MCF 10A (cell line): ENCODE measurements at places on chromosomes 2 and 18. TPM values are rescaled to one million over a fixed set of nuclear protein-coding genes. Genes with fewer than 3 reads are reported as not detected.

DNA sequence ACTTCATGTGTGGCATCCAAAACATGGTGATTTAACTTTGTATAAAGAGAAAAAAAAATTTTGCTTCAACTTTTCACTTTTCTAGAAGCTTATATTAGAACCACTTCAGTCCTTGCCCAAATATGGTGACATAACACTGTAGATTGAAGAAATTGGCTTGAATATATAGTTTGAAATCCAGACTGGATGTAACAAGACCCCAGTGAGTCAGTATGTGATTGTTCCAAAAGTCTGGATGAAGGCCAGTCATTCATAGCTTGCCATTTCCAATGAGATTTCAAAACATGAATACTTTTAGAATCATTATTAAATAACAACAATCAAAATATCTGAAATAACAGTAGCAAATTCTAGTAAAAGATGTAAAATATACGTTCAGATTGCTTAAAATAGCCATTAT, 104.8 kb upstream of the FN1 start:
- no peak overlapping the region for H3K27ac ChIP-seq
- no peaks in the 10 kb centered on the region for H3K36me3 ChIP-seq
- no peaks in the 10 kb centered on the region for H3K4me1 ChIP-seq

DNA sequence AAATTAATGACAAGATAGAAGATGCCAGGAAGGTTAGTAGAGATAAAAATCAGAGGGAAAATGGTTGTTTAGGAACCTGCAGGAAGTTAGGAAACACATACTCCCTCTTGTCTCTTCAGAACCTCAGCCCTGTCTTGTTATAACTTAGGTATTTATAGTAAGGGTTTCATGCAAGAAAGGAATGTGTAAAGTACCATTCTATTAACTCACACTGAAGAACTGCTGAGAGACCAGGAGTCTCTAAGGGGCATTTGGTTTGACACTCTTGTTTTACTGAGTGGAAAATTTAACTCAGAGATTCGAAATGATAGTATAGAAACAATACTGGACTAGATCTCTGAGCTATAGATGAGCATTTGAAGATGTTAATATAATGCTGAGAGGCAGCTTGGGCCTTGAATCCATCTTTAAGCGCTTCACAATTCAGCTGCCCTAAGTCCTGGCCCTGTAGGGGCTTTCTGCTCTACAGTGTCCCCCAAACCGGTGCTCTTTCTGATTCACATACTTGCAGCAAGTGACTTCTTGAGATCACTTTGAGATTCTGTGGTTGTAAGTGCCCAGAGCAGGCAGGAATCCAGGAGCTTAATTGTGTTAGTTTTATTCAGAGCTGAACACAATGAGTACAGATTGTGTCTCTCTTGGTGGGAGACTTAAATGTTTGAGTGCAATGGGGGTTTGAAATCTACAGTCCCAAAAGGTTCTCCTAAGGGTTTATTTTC, 235.0 kb upstream of the RGPD4 start:
- no peak overlapping the region for H3K4me3 ChIP-seq
- no peaks in the 10 kb centered on the region for H3K36me3 ChIP-seq
- no peak overlapping the region for H3K27ac ChIP-seq
- no peak for DNase-seq

DNA sequence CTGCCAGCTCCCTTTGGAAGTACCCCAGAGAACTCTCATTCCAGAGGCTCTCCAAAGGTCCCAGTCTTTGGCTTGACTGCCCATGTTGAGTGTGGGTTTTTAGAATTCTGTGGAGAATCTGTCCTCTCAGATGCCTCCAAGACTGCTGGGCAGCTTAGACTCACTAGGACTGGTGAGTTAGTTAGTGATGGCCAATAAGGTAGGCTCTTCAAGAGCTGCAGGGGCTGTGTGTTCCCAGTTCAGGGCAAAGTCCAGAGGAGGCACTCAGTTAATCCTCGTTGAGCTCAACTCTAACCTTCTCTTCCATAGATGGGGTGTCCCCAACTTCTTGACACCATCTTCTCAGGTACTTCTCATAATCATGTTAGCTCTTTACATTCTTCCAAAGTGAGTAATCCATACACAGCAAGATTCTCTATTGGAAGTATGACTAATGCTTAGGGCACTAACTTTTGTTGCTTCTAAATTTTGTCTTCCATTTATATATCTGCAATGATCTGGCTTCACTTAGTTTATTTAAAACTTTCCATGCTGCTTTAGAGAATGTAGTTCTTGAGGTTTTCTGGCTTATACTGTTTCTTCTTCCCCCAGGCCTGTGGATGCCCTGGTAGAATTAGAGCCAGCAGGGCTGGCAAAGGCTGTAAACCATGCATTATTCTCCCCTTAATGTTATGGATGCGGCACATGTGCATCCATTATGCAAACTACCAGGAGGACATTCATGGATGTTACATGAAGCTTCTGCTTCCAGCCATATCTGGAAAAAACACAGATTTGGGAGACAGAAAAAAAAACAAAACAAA, 88.9 kb downstream of the POLE4 start:
- H3K4me3 ChIP-seq: no peak overlapping the region
- H3K4me1 ChIP-seq: no peaks in the 10 kb centered on the region
- peak; percentile 20 for DNase-seq

- H3K4me1 ChIP-seq: no peaks in the 10 kb centered on the region
- no peaks in the 10 kb centered on the region for H3K27me3 ChIP-seq
- H3K36me3 ChIP-seq: no peaks in the 10 kb centered on the region
- no peak overlapping the region for H3K4me3 ChIP-seq
- no peak for DNase-seq
- H3K27ac ChIP-seq: no peak overlapping the region
Observed at GRCh38 chr2:163481515-163481914, 254.3 kb downstream of the FIGN start.

- no peak overlapping the region for H3K4me3 ChIP-seq
- no peaks in the 10 kb centered on the region for H3K36me3 ChIP-seq
- no peaks in the 10 kb centered on the region for H3K4me1 ChIP-seq
Observed at GRCh38 chr2:143933946-143934569, 585.9 kb downstream of the ZEB2 start.

GRCh38 chr2:223649554-223650533, 47.7 kb upstream of the SCG2 start:
- no peak overlapping the region for H3K27ac ChIP-seq
- no peaks in the 10 kb centered on the region for H3K4me1 ChIP-seq
- no peaks in the 10 kb centered on the region for H3K36me3 ChIP-seq
- no peaks in the 10 kb centered on the region for H3K27me3 ChIP-seq

GRCh38 chr18:25097569-25098056, 254.4 kb downstream of the ZNF521 start:
- H3K27ac ChIP-seq: no peak overlapping the region
- no peaks in the 10 kb centered on the region for H3K27me3 ChIP-seq
- H3K36me3 ChIP-seq: no peaks in the 10 kb centered on the region
- H3K4me1 ChIP-seq: no peaks in the 10 kb centered on the region

DNA sequence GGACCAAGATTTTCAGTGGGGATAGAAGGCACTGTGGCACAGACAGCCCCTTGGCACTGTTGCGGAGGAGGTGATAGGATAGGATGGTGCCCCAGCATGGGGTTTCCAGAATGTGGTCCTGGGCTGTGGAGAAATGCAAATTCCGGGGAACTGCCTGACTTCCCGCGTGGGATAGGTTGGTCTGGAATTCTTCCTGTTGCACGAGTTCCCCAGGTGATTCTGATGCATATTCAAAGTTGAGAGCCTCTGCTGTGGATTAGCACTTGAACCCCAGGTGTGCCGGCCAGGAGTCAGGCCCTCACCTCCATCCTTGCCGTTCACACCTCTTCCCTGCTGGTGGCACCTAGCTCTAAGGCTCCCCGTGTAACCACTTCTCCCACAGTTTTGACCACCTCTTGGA, 15.5 kb downstream of the NCK2 start:
- peaks cover 10% of the 10 kb centered on the region for H3K36me3 ChIP-seq
- H3K27me3 ChIP-seq: no peaks in the 10 kb centered on the region
- no peak overlapping the region for H3K4me3 ChIP-seq
- DNase-seq: no peak

DNA sequence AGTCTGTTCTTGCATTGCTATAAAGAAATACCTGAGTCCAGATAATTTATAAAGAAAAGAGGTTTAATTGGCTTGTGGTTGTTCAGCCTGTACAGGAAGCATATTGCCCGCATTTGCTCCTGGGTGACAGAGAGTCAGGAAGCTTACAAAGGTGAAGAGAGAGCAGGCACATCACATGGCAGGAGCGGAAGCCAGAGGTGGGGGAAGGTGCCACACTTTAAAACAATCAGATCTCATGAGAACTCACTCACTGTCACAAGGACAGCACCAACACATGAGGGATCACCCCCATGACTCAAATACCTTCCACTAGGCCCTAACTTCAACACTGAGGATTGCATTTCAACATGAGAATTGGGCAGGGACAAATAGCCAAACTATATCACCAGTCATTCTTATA, 124.8 kb upstream of the COL5A2 start:
- peaks cover 8% of the 10 kb centered on the region for H3K4me1 ChIP-seq
- no peak overlapping the region for H3K4me3 ChIP-seq
- DNase-seq: no peak
- H3K27me3 ChIP-seq: no peaks in the 10 kb centered on the region
- H3K27ac ChIP-seq: no peak overlapping the region

GRCh38 chr18:31424383-31424988, 23.1 kb upstream of the DSG3 start:
- DNase-seq: peak; percentile 67
- no peaks in the 10 kb centered on the region for H3K27me3 ChIP-seq
- no peak overlapping the region for H3K27ac ChIP-seq
- no peaks in the 10 kb centered on the region for H3K36me3 ChIP-seq

- no peak for DNase-seq
- no peaks in the 10 kb centered on the region for H3K36me3 ChIP-seq
- H3K4me1 ChIP-seq: no peaks in the 10 kb centered on the region
- no peak overlapping the region for H3K27ac ChIP-seq
Observed at GRCh38 chr2:226692521-226693126, 107.0 kb downstream of the IRS1 start.

DNA sequence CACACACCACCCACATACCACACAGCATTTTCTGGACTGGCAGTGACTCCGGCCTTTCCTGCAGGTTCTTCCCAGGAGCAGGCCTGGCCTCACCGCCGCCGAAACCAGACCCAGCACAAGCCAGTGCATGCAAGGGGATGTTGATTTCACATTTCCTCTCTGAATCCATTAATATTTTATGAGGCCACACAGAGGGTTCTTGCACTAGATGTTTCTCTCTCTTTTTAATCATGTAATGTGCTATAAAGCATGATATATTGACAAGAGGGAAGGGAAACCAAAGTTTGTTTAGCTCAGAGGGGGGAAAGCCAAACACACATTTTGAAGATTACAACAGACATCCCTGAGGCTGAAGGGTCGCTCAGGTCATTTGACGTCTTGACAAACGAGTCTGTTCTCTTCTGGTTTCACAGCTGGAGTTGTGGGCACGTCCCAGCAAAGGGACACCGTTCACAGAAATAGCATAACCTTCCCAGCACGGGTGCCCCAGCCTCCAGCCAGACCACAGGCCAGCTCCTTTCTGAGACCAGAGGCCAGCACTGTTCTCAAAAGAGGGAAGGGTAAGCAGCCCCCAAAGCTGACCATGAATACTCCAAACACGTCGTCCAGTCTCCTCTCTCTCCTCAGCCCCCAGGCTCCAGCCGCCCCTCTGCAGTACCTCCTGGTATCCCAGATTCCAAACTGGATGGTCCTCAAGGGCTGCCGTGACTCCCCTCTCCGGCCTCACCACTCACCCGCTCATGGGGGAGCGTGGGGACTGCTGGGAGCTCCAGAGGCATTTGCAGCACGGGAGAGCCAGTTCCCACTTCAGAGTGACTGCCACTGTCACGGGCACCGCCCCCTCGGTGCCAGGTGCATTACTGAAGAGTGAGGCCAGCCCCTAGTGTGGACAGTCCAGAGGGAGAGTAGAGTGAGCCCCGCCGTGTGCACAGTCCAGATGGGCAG, 340.3 kb upstream of the SALL3 start:
- no peak overlapping the region for H3K4me3 ChIP-seq
- DNase-seq: no peak
- no peaks in the 10 kb centered on the region for H3K27me3 ChIP-seq
- H3K4me1 ChIP-seq: no peaks in the 10 kb centered on the region
- peaks cover 5% of the 10 kb centered on the region for H3K36me3 ChIP-seq

DNA sequence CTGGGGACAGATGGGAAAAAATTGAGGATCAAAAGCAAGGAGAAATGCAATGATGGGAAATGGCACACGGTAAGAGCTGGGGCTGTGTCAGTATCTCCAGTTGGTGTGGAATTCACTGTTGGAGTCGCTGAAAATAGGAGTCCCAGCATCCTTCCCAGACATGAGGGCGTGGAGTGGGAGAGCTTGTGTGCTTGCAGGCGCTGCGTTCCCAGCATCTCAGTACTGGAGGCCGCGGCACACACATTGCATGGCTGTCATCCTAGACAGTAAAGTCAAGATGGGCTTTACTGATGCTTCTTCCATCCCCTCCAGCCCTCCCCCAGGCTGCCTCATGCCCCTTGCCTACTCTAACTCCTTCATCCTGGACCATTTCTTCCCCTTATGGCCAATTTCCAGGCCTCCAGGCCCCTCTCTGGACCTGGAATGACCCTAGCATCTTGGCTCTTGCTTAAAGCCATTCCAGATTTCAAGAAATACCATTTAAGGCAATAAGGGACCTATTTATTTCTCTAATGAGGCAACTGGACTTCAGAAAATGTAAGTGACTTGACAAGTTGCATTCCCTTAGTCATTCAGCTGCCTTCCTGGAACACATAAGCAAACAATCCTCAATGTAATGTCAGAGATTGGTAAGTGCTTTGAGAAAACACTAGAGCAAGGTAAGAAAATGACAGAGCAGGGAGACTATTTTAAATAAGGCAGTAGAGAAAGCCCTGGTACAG, 70.5 kb upstream of the TTC39C start:
- no peaks in the 10 kb centered on the region for H3K4me1 ChIP-seq
- no peak for DNase-seq
- H3K36me3 ChIP-seq: peaks cover 99% of the 10 kb centered on the region
- H3K4me3 ChIP-seq: no peak overlapping the region
- H3K27ac ChIP-seq: no peak overlapping the region

- no peaks in the 10 kb centered on the region for H3K27me3 ChIP-seq
- H3K4me3 ChIP-seq: no peak overlapping the region
- DNase-seq: peak; percentile 83
- H3K36me3 ChIP-seq: peaks cover 4% of the 10 kb centered on the region
Observed at GRCh38 chr2:54858021-54858681, 134.7 kb downstream of the EML6 start.

DNA sequence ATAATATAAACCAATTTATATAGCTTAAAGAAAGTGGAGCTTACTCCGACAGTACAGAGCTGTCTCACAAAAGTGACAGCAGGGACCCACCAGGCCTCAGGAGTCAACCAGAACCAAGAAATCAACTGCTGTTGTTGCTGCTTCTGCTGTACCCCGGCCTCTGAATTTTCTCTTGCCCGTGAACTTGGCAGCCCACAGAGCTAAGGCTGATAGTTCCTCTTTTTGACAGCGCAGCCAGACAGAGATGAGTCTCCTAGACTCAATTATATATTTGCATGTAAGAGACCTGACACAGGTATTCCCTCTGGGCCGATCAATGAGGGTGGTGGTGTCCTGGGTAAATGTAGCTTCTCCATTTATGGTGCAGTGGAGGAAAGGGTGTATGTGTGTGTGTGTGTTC, 109.4 kb downstream of the KCTD1 start:
- H3K27ac ChIP-seq: no peak overlapping the region
- no peaks in the 10 kb centered on the region for H3K27me3 ChIP-seq
- H3K4me3 ChIP-seq: no peak overlapping the region
- no peaks in the 10 kb centered on the region for H3K36me3 ChIP-seq

CAVIN2 gene
- 14.7 and 16.4 TPM in 2 replicates for total RNA-seq

PRKAG3 gene
- not detected in 2 replicates for total RNA-seq

FHL2 gene
- 77.3 and 93.2 TPM in 2 replicates for total RNA-seq

TUBB8B gene
- not detected in 2 replicates for total RNA-seq

REG3A gene
- total RNA-seq: not detected in 2 replicates

FBXO15 gene
- total RNA-seq: 0.79 and 0.91 TPM in 2 replicates

RUFY4 gene
- total RNA-seq: not detected in 2 replicates

SKOR2 gene
- total RNA-seq: not detected in 2 replicates

CAPN13 gene
- not detected in 2 replicates for total RNA-seq

CAPN10 gene
- 27.6 and 35.2 TPM in 2 replicates for total RNA-seq
